ENCODE measurements at places on chromosomes 7 and 10. TPM values are rescaled to one million over a fixed set of nuclear protein-coding genes. Genes with fewer than 3 reads are reported as not detected.

RARRES2 gene
- 67.0 TPM for polyA plus RNA-seq

SLC26A3 gene
- polyA plus RNA-seq = not detected

PTPRN2 gene
- 0.54 TPM for polyA plus RNA-seq

CTTNBP2 gene
- 15.7 TPM for polyA plus RNA-seq

PAPOLB gene
- polyA plus RNA-seq = 0.02 TPM

PRR15 gene
- 0.43 TPM for polyA plus RNA-seq

PTPRE gene
- polyA plus RNA-seq = 0.75 TPM

CPVL gene
- 0.34 TPM for polyA plus RNA-seq

MRPL32 gene
- 54.4 TPM for polyA plus RNA-seq

FXYD4 gene
- not detected for polyA plus RNA-seq

FRMPD2 gene
- 0.16 TPM for polyA plus RNA-seq

BMS1 gene
- polyA plus RNA-seq = 7.8 TPM

OPN1SW gene
- not detected for polyA plus RNA-seq

SPDYE5 gene
- polyA plus RNA-seq = not detected

ZKSCAN1 gene
- 25.3 TPM for polyA plus RNA-seq

LMOD2 gene
- polyA plus RNA-seq = not detected

DNA2 gene
- polyA plus RNA-seq = 2.6 TPM

CPED1 gene
- 83.2 TPM for polyA plus RNA-seq

MSS51 gene
- polyA plus RNA-seq = 0.78 TPM

WDR86 gene
- not detected for polyA plus RNA-seq

LRRC72 gene
- polyA plus RNA-seq = not detected

GJD4 gene
- not detected for polyA plus RNA-seq

EMX2 gene
- polyA plus RNA-seq = not detected

HELLS gene
- 18.3 TPM for polyA plus RNA-seq
